Thymus (tissue), 14 donors: ENCODE measurements at places on chromosomes 7 and 10.
A peak's percentile ranks its signal among the peaks of the same experiment; 100 is the strongest.

- DNase-seq = peak; percentile 85
These were observed 40.3 kb upstream of the GTF2I start for GRCh38 chr7:74617180-74617744.

DNA sequence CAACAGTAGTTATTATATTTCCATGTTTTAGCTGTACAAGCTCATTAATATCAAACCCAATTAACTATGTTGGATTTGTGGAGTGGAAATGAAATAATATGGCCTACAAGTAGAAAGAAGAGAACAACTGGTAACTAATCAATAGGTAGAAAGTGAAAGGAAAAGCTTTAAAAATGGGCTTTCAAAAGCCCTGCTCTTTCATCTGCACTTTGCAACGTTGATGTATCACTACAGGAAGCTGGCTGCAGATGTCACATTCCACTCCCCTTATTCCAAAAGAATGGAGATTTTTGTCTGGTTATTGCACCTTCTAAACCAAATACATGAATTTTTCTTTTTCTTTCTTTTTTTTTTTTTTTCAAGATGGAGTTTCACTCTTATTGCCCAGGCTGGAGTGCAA lies 11.7 kb upstream of the MKI67 start:
- no peak for DNase-seq

DNA sequence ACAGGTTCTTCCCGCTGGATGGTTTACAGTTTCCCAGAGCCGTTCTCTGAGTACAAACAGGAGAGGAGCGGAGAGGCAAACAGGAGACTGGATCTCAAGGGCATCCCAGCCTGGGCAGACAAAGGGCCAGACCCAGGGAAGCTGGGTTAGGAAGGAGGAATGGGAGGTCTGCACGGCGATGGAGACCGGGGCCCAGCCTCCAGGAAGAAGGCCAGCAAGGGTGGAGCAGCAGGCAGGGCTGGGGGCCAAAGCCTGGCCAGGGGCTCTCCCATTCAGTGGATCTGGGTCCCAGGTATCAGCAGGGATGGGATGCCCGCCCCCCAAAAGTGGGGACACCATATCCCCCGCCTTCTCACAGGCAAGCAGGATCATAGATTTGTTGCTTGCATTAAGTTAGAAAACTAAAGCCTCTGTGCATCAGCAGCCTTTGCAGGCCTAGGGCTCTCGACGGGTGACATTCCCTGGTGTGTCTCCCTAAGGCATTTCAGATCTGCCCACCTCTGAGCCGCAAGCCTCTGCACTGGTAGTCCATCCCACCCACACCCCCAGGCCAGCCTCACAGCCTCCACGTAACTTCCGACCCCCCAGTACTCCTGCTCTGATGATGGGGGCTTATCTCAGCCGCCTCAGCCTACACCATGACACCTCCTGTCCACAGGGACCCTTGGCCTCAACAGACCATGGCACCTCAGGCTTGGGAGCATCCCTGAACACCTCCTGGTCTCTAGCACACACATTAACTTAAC lies 59.9 kb downstream of the TNS3 start:
- no peak for DNase-seq

GRCh38 chr10:86191166-86191565 lies 175.4 kb downstream of the GRID1 start:
- DNase-seq = no peak

DNA sequence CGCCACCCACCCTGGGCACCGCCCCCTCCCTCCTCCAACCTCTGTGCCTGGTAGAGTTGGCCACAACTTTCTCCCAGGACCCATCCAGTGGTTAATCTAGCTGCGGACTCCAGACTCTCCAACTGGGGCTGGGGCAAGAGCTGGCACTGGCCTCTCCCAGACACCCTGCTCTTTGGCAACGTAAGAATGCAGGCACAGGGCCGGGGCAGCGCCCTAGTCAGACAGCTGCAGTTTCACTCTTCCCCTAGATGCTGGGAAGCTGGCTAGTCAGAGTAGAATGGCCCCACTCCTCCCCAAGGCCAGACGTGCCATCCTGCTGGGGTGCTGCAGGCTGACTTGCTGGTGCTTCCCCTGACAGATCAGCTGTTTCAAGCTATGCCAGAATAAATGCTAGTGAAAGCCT lies 22.1 kb downstream of the HSPA12A start:
- no peak for DNase-seq

DNA sequence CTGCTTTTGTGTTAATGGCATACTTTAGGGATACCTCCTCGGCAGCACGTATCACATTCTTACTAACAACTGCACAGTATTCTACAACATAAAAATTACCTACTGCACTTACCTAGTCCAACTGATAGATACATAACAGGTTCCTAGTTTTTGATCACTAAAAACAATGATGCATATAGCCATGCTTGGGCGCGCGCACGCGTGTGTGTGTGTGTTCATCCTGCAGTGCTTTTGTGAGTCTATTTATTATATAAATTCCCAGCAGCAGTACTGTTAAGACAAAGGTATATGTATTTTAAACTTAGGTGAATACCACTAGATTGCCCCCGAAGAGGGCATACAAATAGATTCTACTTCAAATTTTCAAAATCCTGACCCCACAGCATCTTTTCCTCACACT lies 181.4 kb downstream of the ELMO1 start:
- DNase-seq = no peak

DNA sequence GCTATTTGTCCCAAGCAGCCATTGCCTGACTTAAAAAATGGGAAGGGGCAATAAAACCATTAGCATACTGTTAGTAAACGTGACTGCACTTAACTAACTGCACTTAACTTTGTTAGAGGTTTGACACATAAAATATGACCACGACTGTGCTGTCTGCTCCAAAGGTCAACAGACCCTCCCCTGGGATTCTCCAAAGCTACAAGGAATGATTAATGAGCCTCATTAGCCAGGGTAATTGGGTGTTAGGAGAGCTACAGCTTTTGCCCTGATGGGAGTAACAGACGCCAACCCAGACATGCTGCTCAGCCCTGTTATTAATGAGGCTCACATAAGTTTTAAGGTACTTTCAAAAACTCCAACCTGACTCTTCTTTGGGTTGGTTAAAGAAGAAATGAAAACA lies 129.4 kb upstream of the PLPP4 start:
- no peak for DNase-seq

- no peak for DNase-seq
These were observed 218.2 kb upstream of the KLF14 start for GRCh38 chr7:130951976-130952876.

- no peak for DNase-seq
These were observed 6.6 kb upstream of the INSIG1 start for GRCh38 chr7:155291045-155291530.

- no peak for DNase-seq
These were observed 38.5 kb downstream of the CAMK2B start for GRCh38 chr7:44286618-44287487.

DNA sequence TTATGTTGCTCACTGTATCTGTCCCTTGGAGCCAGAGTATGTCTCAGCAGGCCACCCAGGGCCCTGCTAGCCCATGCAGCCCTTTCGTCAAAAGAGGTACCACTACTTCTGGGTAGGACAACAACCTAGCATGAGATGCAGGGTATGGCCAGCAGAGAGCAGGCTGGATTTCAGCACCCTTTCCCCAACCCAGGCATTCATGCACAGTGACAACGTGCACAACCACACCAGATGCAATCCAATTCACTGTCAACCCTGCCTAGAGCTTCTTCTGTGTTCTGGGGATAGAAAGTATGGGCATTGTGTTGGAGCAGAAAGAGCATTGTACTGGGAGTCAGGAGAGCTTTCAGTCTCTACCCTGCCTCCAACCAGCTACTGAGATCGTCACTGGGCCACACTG lies 37.9 kb downstream of the JAZF1 start:
- no peak for DNase-seq

DNA sequence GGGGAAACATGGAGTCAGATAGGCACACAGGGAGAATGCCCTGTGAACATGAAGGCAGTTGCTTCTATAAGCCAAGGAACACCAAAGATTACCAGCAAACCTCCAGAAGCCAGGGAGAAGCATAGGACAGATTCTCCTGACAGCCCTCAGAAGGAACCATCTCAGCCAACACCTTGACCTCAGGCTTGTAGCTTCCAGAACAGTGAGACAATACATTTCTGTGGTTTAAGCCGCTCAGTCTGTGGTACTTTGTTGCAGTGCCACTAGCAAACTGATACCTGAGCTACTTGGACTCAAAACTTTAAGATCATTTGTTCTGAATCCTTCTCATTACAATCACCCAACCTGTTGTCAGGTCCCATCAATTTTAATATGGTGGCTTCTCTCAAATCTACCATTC lies 31.2 kb downstream of the ABLIM1 start:
- no peak for DNase-seq

DNA sequence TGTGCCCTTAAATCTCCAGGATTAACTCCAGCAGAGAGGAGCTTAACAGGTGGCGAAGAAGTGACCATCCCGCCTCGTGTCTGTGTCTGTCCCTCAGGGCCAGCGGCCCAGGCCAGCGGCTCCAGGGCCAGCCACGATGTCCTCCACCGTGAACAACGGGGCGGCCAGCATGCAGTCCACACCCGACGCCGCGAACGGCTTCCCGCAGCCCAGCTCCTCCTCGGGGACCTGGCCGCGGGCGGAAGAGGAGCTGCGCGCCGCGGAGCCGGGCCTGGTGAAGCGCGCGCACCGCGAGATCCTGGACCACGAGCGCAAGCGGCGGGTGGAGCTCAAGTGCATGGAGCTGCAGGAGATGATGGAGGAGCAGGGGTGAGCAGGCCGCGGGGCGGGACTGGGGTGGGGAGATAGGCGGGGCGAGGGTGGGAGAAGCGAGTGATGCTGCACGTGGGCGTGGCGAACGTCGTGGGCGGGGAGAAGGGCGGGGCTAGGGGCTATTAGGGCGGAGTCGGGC lies 33.3 kb downstream of the SRRM3 start:
- DNase-seq = peak; percentile 67

DNA sequence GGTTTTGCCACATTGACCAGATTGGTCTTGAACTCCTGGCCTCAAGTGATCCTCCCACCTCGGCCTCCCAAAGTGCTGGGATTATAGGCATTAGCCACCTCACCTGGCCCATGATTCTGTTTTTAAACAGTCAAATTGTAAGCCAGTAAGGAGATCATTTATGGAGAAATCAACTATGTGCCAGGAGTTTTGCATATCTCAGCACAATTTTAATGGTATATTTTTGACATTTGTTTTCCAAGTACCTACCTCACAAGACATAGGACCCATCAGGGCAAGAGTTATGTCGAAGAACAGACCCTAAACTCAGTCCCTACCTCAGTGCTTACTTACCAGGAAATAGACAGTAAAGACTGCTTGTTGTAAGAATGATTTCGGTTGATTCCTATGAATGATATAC lies 173.3 kb upstream of the TNS3 start:
- no peak for DNase-seq

DNA sequence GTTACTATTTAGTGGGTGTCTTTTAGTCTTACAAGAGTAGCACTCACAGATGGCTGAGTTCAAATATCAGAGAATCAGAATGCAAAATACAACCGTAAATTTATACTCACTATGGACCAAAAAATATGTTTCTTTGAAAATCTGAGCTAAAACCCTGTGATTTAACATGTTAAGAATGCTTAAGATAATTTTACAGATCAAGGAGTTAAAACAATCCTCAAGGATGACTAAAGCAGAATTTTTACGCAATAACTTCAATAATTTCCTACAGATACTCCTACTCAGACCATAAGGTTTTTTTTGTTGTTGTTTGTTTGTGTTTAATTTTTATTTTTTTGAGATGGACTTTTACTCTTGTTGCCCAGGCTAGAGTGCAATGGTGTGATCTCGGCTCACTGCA lies 47.9 kb upstream of the CCDC6 start:
- no peak for DNase-seq

DNA sequence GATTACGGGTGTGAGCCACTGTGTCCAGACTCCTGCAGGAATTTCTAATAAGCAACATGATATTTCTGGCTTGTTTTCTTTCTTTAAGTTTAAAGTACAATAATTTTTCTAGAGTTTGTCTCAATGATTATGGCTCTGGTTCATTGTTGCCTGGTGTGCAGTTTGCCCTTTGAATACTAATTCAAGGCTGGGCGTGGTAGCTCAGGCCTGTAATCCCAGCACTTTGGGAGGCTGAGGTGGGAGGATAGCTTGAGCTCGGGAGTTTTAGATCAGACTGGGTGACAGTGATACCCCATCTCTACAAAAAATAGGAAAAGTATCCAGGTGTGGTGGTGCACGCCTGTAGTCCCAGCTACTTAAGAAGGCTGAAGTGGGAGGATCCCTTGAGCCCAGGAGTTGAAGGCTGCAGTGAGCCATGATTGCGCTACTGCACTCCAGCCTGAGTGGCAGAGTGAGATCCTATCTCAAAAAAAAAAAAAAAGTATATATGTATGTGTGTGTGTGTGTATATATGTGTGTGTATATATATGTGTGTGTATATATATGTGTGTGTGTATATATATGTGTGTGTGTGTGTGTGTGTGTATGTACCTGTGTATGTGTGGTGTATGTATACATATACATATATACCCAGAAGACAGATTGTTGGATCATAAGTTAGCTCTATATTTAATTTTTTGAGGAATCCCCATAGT lies 8.2 kb downstream of the ADIRF start:
- no peak for DNase-seq

GRCh38 chr7:36896418-36896817 lies 172.1 kb upstream of the AOAH start:
- no peak for DNase-seq

DNA sequence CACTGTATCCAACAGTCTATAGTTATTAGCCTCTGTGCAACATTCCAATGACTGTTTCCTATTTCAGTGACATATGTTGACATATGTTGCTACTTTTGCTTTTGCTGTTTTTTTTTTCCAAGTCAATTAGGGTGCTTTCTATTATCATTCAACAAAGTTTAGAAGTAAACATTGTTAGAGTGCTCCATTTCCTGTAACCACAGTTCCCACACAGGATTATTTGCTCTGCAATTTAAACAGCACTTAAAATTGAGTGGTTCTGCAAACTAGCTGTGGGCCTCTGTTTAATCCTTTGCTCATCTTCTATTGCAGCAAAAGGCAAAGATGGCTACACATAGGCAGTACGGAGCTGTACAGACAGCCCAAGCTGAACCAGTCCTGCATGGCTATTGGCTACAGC lies 46.5 kb upstream of the PTN start:
- no peak for DNase-seq

DNA sequence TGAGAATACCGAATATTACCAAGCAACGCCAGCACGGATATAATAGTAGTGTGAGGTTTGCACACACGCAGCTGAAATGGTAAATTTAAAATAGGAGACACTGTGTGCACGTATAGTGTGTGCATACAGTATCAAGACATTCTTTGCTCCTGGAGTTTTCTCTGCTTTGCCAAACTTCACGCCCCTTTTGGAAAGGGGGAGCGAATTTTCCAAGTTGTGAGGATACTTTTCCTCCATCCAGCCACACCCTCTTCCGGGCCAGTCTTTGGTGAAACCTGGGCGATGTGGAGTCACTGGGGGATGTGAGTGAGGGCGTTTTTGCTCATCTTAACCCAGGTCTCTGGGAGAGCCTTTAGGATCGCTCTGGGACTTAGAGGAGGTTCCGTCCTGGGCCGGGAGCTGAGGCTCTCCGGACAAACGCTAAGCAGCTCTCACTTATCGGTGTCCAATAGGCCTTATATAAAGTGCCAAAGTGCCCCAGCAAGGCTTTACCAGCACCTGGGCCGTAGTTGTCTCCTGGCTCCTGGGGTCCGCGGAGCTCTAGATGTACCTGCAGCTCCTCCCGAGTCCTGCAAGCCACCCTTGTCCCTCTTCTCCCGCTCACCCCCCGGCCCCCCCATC lies 160.0 kb upstream of the MKI67 start:
- DNase-seq = no peak

GRCh38 chr7:117184367-117184766 lies 138.5 kb downstream of the WNT2 start:
- no peak for DNase-seq

GRCh38 chr7:110573862-110574528 lies 516.9 kb upstream of the LRRN3 start:
- no peak for DNase-seq
